ENCODE measurements at places on chromosomes 3 and 15.

- DNase-seq: peak; percentile 63
These were observed 23.9 kb upstream of the SLC12A8 start for GRCh38 chr3:125236331-125236903.

- DNase-seq: peak; percentile 86
These were observed 69.5 kb downstream of the KLF15 start for GRCh38 chr3:126287536-126288241.

DNA sequence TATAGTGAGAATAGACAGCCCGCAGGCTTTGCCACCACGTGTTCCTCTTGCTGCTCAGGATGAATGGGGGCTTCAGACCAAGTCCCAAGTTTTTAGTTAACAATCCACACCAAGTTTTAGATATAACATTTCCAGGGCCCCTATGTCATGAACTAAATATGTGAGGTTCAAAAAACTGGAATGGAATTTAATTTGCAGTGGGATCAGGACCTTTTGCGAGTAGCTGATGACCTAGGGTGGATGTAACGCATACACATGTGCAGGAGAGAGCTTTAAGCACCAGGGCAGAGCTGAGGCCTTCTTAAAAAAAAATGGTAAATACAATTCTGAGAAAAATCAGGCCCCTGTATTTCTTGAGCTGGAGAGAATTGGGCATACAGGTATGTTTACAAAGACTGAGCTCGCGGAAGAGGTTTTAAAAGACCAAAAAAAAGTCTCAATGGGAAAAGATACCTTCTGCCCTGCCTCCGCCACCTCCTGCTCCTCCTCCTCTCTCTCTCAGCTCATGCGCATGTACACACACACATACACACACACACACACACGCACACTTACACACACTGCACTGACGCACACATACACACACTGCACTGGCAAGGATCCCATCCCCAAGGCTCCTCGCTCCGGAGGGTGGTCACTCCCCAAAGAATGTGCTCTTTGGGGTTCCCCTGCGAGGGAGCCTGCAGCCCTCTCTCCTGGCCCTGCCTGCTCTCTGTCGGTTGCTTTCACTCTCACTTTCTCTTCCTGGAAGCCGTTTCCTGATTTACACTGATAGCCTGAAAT lies 48.2 kb upstream of the IGF1R start:
- peak; percentile 86 for DNase-seq

GRCh38 chr3:6448011-6448410 lies 412.9 kb upstream of the GRM7 start:
- no peak for DNase-seq

- DNase-seq: no peak
These were observed 56.8 kb upstream of the INSYN1 start for GRCh38 chr15:73809728-73810501.

- no peak for DNase-seq
These were observed 26.8 kb upstream of the PPP4R2 start for GRCh38 chr3:72969766-72970165.

GRCh38 chr3:28947061-28947460 lies 333.8 kb upstream of the RBMS3 start:
- DNase-seq: no peak

GRCh38 chr3:23170291-23170690 lies 32.8 kb upstream of the UBE2E2 start:
- DNase-seq: no peak
